NCI-H1092 (cell line): ENCODE measurements at places on chromosomes 2 and 18.
A peak's percentile ranks its signal among the peaks of the same experiment; 100 is the strongest.

GRCh38 chr2:750628-751027 lies 73.4 kb upstream of the TMEM18 start:
- DNase-seq = no peak

DNA sequence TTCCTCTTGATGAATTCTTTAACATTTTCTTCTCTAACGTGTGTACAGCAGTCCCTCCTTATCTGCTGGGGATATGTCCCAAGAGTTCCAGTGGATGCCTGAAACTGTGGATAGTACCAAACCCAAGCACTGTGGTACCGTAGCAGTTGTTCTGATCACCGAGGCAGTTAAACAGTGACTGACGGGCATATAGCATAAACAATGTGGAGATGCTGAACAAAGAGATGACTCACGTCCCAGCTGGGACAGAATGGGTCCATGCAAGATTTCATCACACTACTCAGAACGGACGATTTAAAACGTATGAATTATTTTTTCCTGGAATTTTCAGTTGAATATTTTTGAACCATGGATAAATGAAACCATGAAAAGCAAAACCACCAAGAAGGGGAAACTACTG lies 54.5 kb upstream of the SPAG16 start:
- DNase-seq = no peak

GRCh38 chr2:202006301-202006700 lies 27.4 kb upstream of the FZD7 start:
- DNase-seq = no peak

DNA sequence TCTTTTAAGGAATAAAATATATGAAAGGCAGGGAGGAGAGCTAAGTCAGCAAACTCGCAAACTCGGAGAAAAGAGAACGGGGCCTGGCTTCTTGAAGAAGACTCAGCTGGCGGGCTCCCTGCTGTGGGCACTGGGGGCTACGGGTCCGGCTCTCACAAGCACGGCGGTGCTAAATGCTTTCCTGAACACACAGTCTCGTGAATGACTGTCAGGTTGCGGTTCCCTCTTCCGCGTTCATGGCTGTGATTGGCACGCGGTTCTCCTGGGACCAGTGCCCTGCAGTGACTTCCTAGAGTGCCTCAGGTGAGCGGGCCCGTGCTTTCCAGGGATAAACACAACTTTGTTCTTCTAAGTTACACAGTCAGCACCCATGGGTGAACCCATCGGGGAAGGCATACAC lies 208.4 kb downstream of the HDAC4 start:
- DNase-seq = no peak

DNA sequence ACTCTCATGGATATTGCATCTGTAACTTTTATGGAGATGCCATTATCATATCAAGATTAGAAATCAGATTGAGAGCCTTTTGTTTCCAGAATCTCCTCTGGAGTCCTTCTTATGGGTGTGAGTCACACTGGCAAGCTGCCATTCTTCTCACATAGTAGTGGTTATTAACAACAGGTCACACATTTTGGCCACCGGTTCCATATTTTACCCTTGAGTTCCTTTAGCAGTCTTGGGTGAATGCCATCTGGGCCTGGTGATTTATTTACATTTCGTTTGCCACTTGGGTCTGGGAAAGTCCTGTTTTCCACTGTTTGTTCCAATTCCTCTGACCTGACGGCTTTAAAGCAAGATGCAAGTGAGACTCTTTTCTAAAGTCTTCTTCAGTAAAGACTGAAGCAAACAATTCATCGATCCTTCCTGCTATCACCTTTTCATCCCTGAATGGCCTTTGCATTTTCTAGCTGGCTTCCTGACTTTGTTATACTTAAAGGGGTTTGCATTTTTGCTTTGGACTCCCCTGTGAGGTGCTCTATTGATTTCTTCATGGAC lies 80.5 kb upstream of the CAVIN2 start:
- peak; percentile 33 for DNase-seq

DNA sequence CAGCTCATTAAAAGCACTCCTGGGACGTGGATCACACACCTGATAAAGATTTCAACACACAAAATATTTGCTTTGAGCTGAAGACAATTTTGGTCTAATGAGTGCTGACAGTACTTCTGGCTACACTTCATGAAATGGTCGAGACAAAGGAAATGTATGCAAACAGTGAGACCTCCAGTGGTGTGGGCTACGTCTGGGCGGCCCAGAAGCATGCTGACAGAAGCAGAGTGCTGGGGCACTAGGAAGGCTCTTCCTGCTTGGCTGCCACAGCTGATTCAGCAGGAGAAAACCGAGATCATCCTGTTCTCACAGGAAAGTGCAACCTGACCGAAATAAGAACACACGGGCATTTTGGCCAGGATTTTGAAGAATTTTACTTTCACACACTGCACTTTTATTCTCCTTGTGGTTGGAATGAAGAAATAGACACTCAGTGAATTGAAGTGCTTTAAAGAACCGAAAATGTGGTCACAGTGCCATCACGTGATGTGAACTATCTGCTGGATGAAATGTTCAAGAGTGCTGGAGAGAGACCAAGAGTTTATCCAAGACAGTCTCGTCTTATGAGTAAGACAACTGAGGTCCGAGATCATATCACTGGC lies 149.5 kb downstream of the CCBE1 start:
- no peak for DNase-seq

GRCh38 chr2:101766871-101767739 lies 69.6 kb downstream of the MAP4K4 start:
- DNase-seq = no peak

DNA sequence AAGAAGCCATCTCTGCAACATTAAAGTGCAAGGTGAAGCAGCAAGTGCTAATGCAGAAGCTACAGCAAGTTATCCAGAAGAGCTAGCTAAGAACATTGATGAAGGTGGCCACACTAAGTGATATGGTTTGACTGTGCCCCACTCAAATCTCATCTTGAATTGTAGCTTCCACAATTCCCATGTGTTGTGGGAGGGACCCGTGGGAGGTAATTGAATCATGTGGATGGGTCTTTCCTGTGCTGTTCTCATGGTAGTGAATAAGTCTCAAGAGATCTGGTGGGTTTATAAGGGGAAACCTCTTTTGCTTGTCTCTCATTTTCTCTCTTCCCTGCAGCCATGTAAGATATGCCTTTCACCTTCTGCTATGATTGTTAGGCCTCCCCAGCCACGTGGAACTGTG lies 11.4 kb downstream of the RDH14 start:
- no peak for DNase-seq

- no peak for DNase-seq
Measured at GRCh38 chr2:146147448-146148012, 1627.6 kb upstream of the ZEB2 start.

DNA sequence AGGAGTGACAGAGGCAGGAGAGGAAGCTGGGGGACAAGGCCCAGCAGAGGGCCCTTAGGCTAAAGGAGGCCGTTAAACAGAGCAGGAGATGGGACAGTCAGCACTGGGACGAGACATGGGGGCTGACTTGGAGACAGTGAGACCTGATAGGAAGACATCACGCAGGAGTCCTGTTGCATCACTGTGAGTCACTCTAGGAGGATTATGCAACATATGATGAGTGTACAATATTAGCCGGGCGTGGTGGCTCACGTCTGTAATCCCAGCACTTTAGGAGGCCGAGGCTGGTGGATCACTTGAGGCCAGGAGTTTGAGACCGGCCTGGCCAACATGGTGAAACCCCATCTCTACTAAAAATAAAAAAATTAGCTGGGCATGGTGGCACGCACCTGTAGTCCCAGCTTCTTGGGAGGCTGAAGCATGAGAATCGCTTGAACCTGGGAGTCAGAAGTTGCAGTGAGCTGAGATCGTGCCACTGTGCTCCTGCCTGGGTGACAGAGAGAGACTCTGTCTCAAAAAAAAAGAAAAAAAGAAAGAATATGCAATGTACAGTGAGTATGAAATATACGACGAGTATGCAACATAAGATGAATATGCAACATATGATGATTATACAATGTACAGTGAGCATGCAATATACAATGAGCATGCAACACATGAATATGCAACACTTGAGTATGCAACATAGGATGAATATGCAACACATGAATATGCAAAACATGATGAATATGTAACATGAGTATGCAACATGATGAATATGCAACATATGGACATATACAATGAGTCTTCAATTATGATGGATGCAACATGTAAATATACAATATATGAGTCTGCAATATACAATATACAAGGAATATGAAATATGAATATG lies 83.3 kb upstream of the ID2 start:
- no peak for DNase-seq

DNA sequence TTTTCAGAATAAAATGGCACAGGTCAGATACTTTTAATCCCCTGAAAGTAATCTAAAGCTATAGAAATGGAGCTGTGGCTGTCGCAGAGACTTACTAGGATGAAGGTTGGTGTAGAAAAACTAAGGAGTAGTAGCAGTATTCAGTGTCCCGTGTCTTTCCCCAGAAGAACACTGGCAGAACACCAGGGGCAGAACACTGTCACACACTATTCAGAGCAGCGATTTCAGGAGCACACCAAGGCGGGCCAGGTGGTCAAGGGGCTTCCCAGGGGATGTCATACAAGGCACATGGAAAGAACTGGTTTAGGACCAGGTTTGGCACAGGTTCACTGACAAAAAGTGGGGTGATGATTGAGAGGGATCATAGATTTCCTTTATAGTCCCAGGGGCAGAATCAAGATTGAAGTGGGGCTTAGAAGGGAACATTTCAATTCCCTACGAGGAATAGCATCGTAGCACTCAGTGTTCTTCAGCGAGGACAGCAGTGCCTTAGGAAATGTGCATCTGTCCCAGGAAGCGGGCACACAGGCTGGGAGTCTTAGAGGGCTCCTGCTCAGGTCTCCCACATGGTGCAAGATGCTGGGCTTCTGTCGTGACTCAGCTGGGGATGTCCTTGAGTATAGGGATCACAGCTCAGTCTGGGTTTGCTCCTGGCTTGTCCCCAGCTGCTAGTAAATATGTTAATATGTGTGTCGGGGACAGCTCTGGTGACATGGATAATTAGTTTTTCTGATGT lies 22.6 kb downstream of the BCL2L11 start:
- DNase-seq = no peak

GRCh38 chr2:139165041-139165440 lies 384.9 kb upstream of the NXPH2 start:
- no peak for DNase-seq
